ENCODE measurements at places on chromosomes 2 and 18.

DNA sequence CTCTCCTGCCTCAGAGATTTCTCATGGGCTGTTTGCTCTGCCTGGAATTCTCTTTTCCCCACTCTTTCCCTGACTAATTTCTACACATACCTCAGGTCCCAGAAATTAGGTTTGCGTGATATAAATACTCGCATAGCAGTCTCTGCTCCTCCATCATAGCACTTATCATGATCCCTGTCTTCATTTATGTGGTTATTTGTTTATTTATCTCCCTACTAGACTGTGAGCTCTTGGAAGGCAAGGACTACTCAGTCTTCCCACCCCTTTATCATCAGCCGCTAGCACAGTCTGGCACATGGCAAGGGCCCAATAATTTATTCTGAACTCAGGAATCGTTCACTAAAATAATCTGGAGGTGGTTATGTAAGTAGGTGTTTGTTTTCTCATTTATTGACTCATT is 79.3 kb downstream of the ADCYAP1 start:
- DNase-seq, result no peak

- DNase-seq, result no peak
These were observed 11.2 kb upstream of the ATP9B start for GRCh38 chr18:79058007-79058406.

- DNase-seq, result no peak
These were observed 1.9 kb upstream of the IL1R2 start for GRCh38 chr2:101989740-101990460.

GRCh38 chr18:76161983-76162382 is 333.1 kb downstream of the ZNF516 start:
- DNase-seq, result no peak

- DNase-seq, result no peak
These were observed 395.6 kb downstream of the TDRD15 start for GRCh38 chr2:21519412-21519811.

DNA sequence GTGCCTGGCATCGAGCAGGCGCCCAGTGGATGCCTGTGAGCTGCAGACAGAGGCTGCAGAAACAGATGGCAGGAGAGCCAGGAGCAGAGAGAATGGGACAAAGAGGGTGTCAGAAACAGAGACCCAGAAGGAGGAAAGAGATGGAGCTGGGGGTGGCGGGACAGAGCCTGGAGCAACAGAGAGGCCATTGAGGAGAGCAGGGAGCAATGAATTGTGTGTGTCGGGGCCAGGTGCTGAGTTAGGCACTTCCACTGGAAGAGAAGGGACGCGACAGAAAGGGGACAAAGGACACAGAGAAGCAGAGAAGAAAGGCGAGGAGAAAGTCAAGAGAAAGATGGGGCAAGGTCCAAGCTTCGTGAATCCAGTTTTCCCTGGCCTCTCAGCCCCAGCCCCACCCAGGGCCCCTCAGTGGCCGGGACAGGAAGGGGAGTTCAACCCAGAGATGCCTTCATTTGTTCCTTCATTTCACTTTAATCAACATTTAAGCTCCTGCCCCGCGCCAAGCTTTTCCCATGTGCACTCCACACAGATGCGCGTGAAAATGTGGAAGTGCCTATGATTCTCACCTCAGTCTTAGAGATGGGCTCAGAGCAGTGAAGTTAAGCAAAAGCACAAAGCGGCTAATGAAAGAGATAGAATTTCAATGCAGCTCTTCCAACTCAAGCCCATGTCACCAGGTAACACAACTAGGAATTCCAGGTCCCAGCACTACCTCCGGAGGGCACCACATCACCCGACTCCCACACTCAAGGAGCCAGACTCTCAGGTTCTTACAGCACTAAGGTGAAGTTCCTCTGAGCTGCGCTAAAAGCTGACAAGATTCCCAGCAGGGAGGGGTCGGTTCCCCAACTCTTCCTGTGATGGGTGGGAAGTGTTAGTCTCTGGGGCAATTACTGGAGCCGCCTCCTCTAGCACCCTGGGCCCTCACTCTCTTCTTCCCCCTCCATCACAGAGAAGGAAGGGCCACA is 55.1 kb downstream of the TNS1 start:
- DNase-seq, result no peak

DNA sequence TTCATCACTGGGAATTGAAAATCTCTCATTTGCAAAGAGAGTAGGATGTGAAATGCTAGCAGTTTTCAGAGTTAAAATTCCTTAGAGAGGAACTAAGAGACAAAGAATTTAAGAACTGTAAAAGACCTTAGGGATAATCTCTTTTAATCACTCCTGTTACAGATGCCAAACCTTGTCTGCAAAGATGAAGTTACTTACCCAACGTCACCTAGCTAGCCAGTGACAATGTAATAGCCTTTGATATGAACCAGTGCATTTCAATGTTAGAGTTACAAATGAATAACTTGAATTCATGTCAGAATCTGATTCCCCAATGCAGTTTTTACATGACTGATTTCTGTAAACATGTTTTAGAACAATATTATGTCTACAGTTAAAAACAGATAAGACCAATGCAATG is 190.1 kb downstream of the LRP1B start:
- DNase-seq, result no peak

- DNase-seq, result no peak
These were observed 318.5 kb upstream of the CWC22 start for GRCh38 chr2:180325416-180326120.

DNA sequence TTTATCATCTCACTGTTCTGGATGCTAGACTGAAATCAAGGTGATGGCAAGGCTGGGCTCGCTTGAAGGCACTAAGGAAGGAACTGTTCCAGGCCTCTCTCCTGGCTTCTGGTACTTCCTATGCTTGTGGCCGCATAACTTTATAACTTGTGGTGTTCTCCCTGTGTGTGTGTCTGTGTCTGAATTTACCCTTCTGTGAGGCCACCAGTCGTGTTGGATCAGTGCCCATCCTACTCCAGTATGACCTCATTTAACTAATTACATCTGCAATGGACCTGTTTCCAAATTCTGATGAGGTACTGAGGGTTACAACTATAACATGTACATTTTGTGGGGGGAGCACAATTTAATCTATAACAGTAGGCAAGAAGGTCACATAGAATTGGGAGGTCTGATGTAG is 41.6 kb downstream of the LYPD6B start:
- DNase-seq, result no peak

Data from HS-5 (cell line).